ENCODE measurements at places on chromosomes 7 and 10.

DNA sequence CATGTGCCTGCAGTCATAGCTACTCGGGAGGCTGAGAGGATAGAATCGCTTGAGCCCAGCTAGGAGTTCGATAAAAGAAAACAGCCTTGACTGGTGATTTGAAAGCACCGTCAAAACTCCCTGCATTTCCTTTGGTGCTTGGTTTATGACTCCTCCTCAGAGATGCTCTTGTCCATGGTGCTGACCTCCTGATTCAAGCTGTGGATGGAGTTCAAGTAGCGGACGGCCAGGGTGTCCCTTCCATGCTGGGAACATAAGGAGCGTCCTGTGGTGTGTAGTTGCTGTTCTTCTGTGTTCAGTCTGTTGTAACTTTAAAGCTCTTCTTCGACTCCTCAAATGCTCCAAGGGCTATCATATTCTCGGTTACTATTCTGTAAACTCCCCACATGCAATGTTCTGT is 382.5 kb upstream of the KIAA1217 start:
- DNase-seq, result no peak

DNA sequence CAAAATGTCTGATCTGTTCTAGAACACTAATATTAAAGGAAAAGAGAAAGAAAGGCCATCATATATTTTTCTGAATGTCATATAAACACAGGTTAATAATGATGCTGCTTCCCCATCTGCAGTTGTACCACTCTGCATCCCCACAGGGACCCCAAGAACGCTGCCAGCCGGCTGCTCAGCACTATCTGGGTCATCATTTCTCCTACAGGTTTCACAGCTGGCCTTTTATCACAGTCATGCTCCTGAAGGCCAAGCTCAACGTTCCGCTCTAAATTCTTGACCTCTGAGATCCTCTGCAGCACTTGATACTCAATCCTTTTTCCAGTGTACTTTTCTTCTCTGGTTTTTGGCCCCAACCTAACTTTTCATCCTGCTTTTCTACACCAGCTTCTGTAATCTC is 4.8 kb downstream of the IDI1 start:
- no peak for DNase-seq

DNA sequence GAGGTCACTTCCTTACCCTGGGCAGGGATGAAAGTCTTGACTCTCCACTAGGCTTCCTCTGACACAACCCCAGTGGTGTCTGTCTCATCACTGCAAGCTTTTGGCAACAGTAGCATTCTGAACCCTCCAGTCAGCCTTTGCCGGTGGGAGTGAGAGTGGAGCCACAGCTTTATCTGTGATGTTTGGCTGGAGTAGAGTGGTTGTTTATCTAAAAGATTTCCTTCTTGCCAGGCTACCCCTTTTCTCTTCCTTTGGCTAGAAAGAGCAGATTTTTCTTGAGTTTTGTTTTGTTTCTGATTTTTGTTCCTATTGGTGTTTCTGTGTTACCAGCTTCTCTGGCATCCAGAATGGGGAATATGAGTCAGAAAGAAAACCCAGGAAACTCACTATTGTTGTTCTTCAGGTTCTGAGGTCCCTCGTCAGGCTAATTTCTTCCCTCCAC is 98.9 kb upstream of the KIF5B start:
- no peak for DNase-seq

DNA sequence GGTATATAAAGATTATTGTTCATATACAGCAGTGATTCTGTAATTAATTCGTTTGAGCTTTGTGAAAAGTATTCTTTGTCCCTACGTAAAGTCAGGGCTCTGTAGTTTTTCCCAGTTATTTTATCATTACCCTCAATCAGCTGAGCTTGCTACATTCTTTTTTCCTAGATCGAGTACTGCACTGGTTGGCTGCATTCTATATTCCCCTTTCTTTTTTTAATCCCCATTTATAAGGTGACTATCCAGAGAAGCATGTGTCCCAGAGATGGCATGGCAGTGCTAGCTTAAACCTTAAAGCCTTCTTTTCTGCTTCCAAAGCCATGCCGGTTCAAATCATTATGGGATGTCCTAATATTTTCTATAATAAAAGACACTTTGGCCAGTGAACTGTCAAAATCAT is 230.1 kb upstream of the CELF2 start:
- DNase-seq, result no peak

GRCh38 chr10:129568583-129569344 is 101.7 kb downstream of the MGMT start:
- no peak for DNase-seq

- no peak for DNase-seq
Observed at GRCh38 chr10:89421018-89421476, 6.7 kb downstream of the IFIT5 start.

GRCh38 chr10:525565-526315 is 163.7 kb downstream of the DIP2C start:
- no peak for DNase-seq

- DNase-seq, result no peak
Observed at GRCh38 chr7:4856336-4857057, 5.3 kb downstream of the PAPOLB start.

DNA sequence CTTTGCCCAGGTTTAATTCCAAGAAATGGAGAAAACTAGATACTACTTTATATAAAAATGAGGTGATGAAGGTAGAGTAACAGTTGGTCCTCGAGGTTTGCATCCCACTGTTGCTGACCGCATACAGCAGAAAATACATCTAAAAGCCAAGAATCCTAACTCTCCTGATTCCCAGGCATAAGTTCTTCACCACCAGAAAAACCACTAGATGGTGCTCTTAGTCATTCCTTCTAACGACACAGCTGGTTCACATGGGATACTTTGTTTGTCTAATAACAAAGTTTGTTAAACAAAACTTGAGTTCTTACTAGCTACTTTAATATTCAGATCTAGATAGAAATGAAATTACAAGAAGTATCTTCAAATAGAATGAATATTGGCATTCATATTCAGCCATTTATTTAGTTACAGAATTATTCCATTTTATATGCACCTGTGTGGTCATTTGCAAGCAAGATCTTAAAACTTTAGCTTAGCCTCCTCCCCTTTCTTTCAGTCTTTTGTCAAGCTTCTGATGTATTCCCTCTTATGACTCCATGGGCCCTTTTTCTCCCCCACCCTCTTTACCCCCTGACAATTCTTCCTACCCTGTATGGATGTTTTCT is 54.1 kb upstream of the CYP26C1 start:
- DNase-seq, result no peak

DNA sequence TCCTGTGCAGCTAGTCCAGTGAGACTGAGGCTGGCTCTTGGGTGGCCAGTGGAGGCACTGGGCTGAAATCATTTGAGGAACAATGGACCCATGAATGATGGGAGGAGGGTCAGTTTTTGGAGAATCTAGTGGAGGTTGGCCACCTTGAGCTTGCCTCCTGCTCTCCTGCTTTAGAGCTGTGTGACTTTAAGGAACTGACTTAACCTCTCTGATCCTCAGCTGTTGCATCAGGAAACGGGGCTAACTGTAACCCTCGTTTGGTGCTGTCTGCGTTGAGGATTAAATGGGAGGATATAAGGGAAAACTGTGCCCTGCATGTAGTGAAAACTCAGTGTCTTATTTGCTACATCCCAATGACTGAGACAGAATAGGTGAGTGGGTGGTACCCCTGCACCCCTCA is 115.4 kb upstream of the PPIF start:
- DNase-seq, result no peak

- DNase-seq, result no peak
Observed at GRCh38 chr10:7302930-7303557, 107.8 kb downstream of the SFMBT2 start.

Data from SIG-M5 (cell line).